ENCODE measurements at places on chromosomes 6 and 20. TPM values are rescaled to one million over a fixed set of nuclear protein-coding genes. Genes with fewer than 3 reads are reported as not detected.

Gene UBD
- not detected for total RNA-seq

Gene PXDC1
- total RNA-seq: 40.4 TPM

Gene SLC17A9
- total RNA-seq: not detected

Gene C20orf204
- 0.67 TPM for total RNA-seq
